Substantia nigra (tissue), 51 donors: ENCODE measurements at places on chromosomes 2 and 18.

DNA sequence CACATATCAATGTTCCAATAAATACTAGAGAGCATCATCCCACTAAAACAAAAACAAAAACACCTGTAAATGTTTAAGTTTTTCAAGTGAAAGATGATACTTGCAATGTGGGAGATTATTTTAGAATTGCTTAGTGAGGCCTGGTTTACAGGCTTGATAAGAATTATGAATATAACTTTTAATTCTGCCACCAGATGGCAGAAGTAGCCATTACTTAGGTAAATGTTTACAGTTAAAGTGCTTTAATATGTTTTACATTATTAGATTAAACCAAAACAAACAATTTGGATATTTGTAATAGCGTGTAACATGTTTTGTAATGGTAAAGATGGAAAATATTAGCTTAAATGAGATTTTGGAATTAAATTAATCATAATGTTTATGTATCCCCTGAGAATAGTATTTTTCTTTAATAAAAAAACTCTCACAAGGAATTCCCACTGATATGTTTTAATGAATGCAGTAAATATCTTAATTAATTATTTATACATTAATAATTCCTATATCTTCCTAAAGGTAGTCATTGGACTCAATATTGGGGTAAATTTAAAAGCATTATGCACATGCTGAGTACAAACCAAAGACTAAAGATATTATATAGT is 522.0 kb downstream of the SPAG16 start:
- DNase-seq = no peak

- DNase-seq = no peak
These were observed 201.3 kb upstream of the GALNT5 start for GRCh38 chr2:157056200-157056676.

DNA sequence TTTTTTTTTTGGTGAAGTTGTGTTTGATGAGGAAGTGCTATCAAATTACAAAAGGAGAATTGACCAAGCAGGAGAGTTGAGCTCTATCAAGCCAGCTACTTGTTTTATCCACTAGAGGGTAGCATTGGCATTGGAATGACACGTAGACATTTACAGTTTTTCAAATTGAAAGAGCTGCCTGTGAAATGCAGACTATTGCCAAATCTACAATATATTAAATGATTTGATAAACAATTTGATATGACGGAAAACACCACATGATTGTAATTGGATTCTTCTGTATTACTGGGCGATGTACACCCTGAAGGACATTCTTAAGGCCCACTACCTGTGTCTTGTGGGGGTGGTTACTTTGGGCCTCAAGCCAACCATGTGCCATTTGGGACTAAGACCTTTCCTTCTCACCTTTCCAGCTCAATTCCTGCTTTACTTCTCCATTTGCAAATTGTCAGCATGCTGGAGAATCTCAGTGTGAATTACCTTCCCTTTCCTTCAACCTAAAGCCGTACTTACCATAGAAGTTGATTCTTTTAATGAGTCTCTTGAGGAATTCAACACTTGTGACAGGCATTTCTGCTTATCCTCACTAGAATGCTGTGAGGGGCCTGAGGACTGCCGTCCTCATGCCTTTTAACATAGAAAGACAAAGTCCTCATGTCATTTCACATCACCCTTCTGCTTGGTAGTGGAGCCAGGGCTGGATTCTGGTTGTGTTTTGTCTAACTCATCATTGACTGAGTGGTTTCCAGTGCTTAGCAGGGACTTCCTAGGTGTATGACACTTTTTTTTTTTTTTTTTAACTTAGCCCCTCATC is 134.8 kb upstream of the THUMPD2 start:
- no peak for DNase-seq

DNA sequence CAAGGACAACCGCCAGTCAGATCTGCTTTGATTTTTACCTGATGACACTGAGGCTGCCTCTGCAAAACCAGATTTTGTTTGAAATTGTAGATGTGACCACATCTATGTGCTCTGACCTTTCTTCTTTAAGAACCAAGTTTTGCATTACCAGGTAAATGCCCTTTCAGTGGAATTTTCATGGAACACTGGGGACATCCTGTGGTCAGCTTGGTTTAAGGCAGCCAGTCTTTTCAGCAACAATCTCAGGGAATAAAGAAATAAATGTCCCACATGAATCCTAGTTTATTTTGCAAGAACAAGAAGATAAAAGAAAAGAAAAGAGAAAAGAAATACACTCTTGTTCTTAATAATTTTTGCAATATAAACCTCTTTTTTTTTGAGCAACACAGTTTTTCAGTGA is 90.6 kb downstream of the POU3F3 start:
- peak; percentile 10 for DNase-seq
